ENCODE measurements at places on chromosomes 16 and 17. TPM values are rescaled to one million over a fixed set of nuclear protein-coding genes. Genes with fewer than 3 reads are reported as not detected.

The SLC6A4 gene
- 0.19 TPM for total RNA-seq

The CDH5 gene
- 7.5 TPM for total RNA-seq

The C1QTNF1 gene
- total RNA-seq, result 2.2 TPM

The ZACN gene
- 1.5 TPM for total RNA-seq

DNA sequence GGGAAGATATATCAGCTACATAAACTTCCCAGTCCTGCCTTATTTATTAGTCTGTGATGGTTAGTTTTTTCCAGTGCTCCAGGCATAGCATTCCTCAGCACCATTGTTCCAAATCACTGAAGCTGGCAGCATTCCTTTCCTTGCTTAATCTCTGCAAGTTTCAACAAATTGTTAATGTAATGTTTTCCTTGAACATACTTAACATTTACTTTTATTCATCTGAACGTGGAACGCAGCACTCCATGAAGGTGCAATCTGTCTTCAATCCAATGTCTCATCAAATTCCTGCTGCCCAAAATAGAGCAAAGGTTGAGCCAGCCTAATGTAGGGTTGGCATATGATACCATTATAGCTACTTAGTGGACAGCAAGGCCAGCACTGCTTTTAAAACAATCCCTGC lies 441.1 kb upstream of the RBFOX1 start:
- no peak for DNase-seq

DNA sequence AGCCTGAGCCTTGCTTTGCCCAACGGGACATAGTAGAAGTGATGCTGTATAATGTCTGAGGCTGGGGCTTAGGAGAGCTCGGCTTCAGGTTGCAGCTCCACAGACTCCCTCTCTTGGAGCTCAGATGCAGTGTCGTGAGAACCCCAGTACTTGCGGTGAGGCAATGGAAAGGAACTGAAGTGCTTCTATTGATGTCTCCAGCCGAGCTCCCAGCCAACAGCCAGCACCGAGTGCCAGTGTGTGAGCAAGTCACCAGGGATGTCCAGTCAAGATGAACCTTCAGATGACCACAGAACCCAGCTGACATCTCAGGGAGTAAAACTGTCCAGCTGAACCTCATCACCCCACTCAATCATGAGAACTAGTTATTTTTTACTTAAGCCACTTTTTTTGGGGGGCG lies 268.1 kb downstream of the IRF8 start:
- DNase-seq, result no peak

DNA sequence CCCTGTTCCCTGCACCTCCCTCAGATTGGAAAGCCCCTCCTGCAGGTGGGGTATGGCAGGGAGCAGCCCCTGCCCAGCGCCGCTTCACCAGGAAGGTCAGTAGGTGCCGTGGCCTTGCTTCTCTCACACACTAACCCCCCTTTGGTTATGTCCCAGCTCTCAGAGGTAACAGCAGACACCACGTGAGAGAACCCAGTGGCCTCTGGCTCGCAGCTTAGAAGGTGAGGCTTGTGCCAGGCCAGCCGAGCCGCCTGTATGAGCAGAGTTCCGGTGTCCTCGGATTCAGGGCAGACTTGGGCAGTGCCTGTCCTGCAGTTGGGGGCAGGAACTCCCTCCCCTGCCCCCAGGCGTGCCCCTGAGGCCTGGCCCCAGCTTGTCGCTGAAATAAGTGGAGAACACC lies 47.1 kb downstream of the PRMT7 start:
- DNase-seq, result no peak

GRCh38 chr16:66483689-66484452 lies 56.8 kb downstream of the BEAN1 start:
- DNase-seq, result peak; percentile 45

GRCh38 chr16:88063211-88063773 lies 112.1 kb downstream of the BANP start:
- DNase-seq, result no peak

DNA sequence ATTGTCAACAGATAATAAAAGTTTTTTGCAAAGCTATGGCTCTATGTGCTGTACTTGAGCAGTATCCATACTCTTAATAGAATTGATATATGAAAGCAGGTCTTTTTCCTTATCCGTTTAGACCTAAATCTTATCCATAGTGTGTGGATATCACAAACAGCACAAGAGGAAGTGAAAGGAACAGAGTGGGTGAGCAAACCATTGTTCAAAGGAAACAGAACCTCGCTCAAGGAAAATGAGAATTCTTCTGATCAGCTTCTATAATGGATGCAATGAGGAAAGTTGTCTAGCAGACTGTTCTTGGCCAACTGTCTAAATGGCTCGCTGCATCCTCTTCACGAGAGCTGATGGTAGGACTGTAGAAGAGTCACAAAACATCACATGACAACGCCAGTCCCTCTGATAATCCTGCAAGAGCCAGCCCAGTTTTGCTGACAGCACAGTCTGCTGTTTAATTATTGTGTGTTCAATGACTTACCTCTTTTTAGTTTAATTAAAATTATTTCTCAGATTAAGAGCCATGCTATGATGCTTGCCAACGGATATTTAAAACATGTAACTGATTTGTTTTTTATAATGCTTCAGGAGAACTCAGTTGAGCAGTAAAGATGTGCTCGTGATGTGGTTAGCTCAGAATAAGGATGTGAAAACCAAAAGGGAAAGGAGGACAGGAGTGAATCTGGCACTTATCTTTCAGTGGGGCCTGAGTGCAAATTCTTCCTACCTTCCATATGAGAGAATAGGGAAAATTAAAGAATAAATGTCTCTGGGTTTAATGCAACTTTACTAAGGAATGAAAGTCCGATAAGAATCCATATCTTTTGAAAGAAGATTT lies 38.5 kb downstream of the WWOX start:
- no peak for DNase-seq

DNA sequence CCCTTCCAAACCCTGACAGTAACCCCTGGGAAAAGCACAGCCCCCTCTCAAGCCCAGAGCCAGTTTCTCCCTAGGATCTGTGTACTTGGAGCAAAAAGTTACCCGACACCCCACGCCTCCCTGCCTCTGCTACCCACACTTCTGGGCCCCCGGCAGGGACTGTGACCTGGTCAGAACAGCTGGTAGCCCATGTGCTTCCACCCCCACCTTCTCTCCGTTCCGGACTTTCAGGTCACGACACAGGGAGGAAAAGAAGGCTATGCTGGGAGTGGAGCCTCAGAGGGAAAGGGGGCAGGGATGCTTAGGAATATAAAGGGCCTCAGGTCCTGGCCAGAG lies 6.4 kb downstream of the PPY start:
- no peak for DNase-seq

Measured in thymus (tissue), 14 donors.